ENCODE measurements at places on chromosomes 12 and 14. TPM values are rescaled to one million over a fixed set of nuclear protein-coding genes. Genes with fewer than 3 reads are reported as not detected.

Gene CDCA3
- 48.6 TPM for total RNA-seq

GRCh38 chr12:106251631-106252455, 4.0 kb upstream of the CKAP4 start:
- H3K36me3 ChIP-seq: no peaks in the 10 kb centered on the region
- no peaks in the 10 kb centered on the region for H3K27me3 ChIP-seq
- no peak for DNase-seq

DNA sequence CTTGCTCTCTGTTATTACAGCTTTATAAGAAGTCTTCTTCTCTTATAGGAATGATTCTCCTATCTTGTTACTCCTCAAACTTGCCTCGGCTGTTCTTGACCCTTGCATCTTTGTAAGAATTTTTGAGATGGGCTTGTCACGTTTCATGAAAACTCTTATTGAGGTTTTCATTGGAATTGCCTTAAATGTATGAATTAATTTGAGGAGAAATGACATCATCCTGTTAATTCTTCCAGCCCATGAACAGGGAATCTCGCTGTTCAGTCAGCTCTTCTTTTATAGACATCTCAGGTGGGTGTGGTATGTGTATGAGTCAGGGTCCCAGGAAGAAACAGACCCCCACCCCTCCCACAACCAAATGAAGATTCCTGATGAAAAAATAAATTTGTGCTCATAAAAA, 107.1 kb upstream of the MYL2 start:
- H3K27ac ChIP-seq: no peak overlapping the region
- no peaks in the 10 kb centered on the region for H3K36me3 ChIP-seq
- no peak for DNase-seq
- no peaks in the 10 kb centered on the region for H3K27me3 ChIP-seq

GRCh38 chr14:22184157-22184829, 404.7 kb downstream of the DAD1 start:
- no peak for DNase-seq
- H3K27ac ChIP-seq: no peak overlapping the region
- H3K4me1 ChIP-seq: no peaks in the 10 kb centered on the region
- H3K27me3 ChIP-seq: no peaks in the 10 kb centered on the region
